Stomach (tissue), 19 donors: ENCODE measurements at places on chromosomes 5 and 9. TPM values are rescaled to one million over a fixed set of nuclear protein-coding genes. Genes with fewer than 3 reads are reported as not detected.
A peak's percentile ranks its signal among the peaks of the same experiment; 100 is the strongest.

PCDHA9 gene
- total RNA-seq, result 0.45 TPM

CDH6 gene
- total RNA-seq, result 0.29 TPM

GRCh38 chr5:166111021-166111420, 2180.4 kb upstream of the WWC1 start:
- no peak for DNase-seq

GRCh38 chr9:75462866-75463265, 374.6 kb downstream of the OSTF1 start:
- DNase-seq, result no peak

IFNA2 gene
- total RNA-seq, result not detected

- DNase-seq, result no peak
Observed at GRCh38 chr9:134555094-134555650, 86.4 kb upstream of the COL5A1 start.

DMRT3 gene
- total RNA-seq, result not detected

DNA sequence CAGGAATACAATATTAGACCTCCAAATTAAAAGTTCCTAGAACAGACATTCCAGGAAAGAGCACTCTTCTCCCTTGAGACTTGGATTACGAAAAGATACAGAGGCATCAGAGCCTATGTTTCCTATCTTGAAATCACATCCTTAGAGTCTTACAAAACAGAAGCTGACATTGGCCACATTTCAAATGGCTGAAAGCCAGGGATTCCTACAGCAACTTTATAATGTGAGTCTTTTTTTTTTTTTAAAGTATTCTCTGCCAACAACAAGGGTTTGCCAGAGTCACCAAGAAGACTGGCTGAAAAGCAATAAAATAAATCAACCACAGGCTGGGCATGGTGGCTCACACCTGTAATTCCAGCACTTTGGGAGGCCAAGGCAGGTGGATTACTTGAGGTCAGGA, 63.1 kb downstream of the TRPM6 start:
- peak; percentile 69 for DNase-seq

ADAMTS16 gene
- total RNA-seq, result not detected

TPRN gene
- 161 TPM for total RNA-seq

EIF4E1B gene
- total RNA-seq, result not detected

- no peak for DNase-seq
Observed at GRCh38 chr5:40278881-40279280, 400.8 kb upstream of the PTGER4 start.

DNA sequence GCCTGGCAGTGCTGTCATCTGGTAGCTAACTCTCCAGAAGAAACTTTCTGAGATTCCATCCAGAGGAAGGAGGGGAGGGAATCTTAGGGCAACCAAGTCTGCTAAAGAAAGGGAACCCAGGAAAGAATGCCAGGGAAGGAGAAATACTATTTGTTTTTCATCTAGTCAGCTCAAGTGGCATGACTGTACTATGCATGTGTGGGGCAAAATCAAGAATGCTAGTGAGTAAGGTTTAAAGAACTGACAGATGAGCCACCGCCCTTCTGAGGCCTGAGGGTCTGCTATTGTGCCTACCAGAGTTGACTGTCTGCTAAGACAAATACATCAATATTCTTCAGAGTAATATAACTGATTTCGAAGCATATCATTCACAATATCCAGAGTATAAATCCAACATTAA, 204.2 kb downstream of the SLC12A2 start:
- DNase-seq, result no peak

DNA sequence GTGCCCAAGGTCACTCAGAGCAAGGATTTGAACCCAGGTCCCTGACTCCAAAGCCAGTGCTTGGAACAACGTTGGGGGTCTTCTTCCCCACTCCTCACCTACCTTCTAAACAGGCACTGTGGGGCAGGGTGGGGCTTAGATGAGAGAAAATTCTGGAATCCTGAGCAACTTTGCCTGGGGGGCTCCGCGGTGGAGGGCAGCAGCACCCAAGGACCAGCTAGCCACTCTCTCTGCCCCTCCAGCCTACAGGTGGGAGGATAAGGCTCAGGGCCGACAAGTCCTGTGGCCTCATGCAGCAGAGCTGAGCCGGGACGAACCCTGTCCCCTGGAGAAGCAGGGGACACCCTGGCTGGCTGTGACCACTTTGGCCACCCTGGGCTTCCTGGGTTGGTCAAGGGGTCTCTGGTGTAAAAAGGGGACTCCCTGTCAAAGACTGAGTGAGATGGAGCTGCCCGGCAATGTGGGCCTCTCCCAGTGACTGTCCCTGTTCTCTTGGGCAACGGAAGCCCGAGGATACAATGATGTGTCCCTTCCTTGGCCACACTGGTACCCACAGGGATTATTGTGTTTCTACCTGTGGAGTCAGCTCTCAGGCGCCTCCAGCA, 26.5 kb downstream of the CEL start:
- no peak for DNase-seq

GRCh38 chr9:123814496-123814895, 115.4 kb downstream of the DENND1A start:
- no peak for DNase-seq

DCTN4 gene
- 96.3 TPM for total RNA-seq

DNA sequence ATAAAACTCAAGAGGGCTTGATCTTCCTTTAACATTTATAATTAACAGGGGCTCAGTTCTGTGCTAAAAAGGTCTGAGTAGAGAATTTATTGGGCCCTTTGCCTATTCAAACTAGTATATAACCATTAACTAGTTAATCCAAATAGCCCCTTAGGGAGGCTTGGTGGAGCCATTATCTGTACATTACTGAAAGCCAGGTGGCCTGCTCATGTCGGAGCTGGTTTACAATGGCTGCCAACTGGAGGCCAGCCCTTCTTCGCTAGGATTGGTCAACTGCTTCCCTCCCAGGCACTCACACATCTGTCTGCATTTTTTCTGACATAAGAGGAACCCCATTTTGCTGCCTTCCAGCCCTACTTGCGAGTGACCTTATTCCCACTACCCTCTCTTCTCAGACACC, 30.4 kb upstream of the NDFIP1 start:
- DNase-seq, result no peak

GRCh38 chr5:134873494-134873893, 677 bp upstream of the TXNDC15 start:
- no peak for DNase-seq

C9 gene
- not detected for total RNA-seq

DNA sequence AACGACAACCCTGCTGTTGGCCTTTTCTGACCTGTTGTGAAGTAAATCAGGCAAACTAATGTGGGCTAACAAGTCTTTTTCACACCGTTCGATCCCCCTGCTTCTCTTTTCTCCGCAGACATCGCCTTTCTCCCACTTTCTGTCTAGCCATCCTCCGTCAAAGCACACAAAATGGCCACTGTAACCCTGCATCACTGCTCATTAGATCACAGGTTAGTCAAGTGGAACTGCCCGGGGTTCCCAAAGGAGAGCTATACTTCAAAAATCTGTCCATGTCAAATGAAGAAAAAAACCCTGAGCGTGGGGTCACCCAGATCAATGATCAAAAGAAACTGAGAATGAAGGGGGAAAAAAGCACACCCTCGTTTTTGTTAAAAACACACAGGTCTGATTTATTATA, 212.1 kb downstream of the ARL15 start:
- DNase-seq, result no peak
